ENCODE measurements at places on chromosomes 3 and 15. TPM values are rescaled to one million over a fixed set of nuclear protein-coding genes. Genes with fewer than 3 reads are reported as not detected.

The SIDT1 gene
- 1.4 TPM for total RNA-seq

The MEIS2 gene
- 6.3 TPM for total RNA-seq

The CHRM5 gene
- not detected for total RNA-seq

The STAC gene
- total RNA-seq, result 0.85 TPM

The NOX5 gene
- total RNA-seq, result not detected

The RYR3 gene
- total RNA-seq, result not detected

The IQCF5 gene
- total RNA-seq, result not detected
